Left forelimb (tissue), 1 donor: ENCODE measurements at places on chromosomes 12 and 14.

- no peak for DNase-seq
Measured at GRCh38 chr12:51189790-51190355, 16.9 kb upstream of the TFCP2 start.

GRCh38 chr12:131950182-131950913 lies 606 bp downstream of the EP400 start:
- DNase-seq = no peak

DNA sequence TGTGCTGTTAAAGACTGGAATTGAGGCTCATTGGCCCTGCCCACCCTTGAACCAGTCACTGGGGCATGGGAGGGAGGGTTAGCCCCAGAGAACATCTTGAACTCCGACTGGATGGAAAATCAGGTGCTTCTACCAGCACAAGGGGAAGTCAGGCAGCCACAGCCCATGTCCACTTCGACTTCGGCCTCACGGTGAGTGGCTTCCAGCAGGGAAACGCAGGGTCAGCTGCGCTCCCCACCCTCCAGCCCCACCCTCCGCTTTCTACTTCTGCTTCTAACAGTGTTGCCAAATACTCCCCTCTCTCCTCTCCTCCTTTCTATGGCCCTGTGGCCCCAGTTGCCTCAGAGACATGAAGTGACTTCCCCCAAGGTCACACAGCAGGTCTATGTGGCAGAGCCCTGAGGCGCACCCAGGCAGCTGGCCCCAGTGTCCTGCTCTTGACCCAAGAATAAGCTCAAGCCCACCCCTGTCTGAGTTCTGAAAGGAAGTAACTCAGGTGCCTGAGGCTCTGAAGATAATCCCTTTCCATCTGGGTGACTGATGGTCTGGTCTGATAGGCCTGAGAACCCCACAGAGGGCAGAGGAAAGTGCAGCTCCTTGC lies 11.9 kb upstream of the SH2B3 start:
- DNase-seq = no peak

GRCh38 chr14:70881549-70882177 lies 25.6 kb upstream of the PCNX1 start:
- no peak for DNase-seq

DNA sequence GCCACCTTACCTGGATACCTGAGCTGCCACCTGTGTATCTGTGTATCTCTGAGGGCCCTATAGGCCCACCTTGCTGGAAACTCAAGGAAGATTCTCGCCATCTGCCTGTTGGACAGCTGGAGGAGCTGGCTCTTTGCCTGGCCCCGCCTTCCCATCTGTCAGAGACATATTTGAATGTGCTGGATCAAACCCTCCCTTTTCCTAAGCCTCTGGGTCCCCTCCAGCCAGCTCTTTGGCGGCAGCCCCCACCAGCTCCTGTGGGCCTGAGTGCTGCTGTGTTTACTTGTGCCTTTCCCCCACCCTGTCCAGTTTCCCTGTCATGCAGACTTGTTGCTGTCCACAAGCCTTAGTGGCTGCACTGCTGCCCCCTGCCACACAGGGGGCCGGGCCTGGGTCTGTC lies 55.9 kb upstream of the SRSF5 start:
- peak; percentile 88 for DNase-seq

DNA sequence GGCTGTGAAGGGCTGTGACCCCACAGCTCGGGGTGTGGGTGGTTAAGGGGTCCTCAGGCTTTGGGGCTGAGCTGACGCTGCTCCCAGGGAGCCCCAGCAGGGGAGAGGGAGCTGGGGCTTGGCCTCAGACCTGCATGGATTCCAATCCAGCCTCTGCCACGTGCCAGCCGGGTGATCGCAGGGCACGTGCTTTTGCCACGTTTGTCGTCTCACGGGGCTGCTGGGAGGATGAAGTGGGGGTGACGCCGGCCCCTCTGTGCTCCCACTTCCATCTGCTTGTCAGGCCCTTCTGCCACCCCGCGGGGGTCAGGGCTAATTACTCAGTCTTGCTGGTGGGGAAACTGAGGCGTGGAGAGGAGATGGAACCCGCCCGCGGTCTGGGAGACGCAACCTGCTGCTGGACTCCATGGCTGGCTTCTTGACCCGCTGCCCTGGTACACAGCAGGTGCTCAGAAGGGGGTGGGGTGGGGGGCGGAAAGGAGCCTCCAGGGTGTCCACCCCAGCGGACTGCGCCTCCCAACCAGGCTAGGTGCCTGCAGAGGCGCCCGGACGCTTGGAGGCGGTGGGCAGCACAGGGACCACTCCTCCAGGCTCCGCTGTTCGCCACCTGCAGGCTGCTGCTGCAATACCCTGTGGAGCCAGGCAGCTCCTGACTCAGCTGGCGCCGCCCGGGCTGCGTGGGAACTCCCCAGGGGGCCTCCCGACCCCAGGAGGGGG lies 36.4 kb upstream of the PRIMA1 start:
- DNase-seq = no peak

- no peak for DNase-seq
Measured at GRCh38 chr14:95389471-95390011, 69.8 kb upstream of the CLMN start.

DNA sequence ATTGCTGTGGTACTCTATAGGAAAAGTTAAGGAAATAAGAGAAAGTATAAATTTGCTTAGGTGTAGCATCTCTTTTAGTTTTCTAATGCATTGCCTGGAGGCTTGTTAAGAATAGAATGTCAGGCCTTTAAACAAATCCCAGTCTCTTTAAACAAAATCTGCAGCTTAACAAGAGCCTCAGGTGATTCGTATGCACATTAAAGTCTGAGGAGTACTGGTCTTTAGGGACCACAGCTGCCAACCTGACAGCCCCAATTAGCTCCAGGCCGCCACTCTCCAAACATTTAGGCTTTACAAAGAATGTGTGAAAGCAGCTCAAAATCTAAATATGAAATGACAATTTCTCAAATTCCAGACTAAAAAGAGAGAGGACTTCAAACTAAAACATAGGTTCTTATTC lies 35.7 kb downstream of the PAWR start:
- DNase-seq = no peak

- DNase-seq = peak; percentile 73
Measured at GRCh38 chr12:12010277-12011039, 60.3 kb upstream of the BCL2L14 start.

DNA sequence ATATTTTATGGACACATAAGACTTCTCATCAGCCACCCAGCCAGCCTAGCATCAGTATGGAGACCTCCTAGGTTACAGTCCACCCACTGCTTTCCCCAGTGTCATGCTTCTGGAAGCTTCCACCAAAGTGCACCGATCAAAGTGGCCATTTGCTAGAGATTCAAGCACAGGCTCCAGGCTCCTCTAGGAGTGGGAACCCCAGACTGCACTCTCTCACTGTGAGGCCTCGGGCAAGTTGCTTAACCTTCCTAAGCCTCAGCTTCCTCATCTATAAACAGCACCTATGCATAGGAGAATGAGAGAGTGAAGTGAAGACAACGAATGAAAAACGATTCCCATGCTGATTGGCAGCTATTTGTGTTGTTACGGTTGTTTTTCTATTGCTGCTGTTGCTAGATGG lies 94.4 kb downstream of the DICER1 start:
- DNase-seq = no peak

GRCh38 chr12:89215196-89215595 lies 137.1 kb downstream of the DUSP6 start:
- DNase-seq = no peak

DNA sequence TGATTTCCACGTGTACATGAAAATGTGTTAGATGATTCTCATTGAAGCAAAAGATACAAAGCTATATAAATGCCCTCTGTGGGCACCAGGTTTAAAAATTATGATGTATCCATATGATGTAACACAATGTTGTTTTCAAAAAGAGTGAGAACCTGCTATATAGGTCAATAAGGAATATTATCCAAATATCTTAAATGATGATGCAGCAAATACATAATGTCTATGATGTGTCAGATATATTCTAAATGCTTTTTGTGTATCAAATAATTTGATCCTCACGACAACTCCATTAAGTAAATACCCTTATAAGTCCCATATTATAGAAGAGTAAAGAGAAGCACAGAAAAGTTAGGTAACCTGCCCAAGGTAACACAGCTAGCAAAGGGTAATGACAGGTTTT lies 393.0 kb upstream of the DCN start:
- no peak for DNase-seq

DNA sequence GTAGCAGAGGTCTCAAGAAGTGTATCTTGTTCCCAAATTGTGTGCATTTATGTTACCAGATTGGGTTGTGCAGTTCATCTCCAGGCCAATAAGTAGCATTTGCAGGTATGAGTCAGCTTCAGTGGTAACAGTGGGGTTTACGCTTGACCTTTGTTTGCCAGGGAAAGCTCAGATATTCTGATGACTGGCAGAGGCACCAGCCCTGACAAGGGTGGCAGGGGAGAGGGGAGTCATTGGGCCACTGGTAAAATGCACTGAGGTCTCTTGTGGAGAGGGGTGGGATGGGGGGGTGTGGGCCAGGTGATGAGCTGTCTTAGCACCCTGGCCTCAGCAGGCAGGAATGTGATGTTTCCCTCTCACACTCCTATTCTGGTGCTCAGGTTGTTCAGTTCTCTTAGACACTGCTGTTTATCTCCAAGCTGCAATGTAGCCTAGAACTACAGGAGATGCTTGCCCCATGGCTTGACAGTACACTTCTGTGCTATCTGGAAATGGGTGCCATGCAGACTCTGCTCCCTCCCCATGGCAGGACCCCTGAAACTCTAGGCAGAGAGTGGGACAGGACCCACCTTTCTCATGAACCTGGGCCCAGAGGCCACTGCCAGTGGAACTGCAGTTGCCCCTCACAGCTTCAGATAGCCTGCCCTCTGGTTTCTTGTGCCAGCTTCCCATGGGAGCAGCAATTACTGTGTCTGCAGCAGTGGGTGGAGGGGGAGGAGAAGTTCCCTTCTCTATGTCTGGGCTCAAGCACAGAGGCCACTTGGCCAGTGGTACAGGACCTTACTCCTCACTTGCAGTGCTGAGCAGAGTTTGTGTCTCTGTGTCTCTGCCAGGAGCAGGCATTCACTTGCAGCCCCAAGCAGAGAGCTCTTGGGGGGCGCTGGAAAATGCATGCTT lies 31.9 kb downstream of the USP15 start:
- DNase-seq = no peak

GRCh38 chr12:65308006-65308405 lies 29.5 kb downstream of the MSRB3 start:
- no peak for DNase-seq

- DNase-seq = peak; percentile 82
Measured at GRCh38 chr14:63438065-63438757, 105.0 kb downstream of the PPP2R5E start.

DNA sequence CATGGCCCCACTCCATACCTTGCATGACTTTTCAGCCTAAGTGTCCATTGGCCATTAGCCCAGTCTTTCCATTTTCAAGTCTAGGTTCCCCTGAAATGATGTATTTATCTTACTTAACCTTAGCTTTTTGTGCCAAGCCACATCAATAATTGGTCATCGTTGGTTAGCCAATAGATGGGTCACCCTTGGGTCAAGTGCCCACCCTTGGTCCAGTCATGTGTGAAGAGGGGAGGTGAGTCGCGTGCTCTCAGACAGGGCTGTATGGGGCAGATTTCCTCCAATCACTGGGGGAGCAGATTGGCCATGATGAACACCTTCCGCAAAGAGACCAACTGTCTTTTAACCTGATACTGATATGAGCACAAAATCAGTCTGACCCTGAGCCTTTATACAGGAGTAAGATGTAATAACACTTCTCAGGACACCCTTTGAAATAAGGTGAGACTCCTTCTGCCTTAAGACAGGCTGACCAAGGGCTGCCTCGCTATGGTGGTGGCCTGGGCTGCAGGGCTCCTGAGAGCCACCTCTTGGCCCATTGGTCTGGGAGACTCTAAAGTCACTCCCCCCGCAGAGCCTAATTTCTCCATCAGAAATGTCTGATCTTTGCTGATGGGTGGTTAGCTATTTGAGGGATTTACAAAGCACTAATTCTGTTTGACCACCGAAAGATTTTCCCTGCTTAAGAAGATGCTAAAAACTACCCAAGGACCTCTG lies 143.2 kb downstream of the ZFP36L1 start:
- DNase-seq = peak; percentile 55

DNA sequence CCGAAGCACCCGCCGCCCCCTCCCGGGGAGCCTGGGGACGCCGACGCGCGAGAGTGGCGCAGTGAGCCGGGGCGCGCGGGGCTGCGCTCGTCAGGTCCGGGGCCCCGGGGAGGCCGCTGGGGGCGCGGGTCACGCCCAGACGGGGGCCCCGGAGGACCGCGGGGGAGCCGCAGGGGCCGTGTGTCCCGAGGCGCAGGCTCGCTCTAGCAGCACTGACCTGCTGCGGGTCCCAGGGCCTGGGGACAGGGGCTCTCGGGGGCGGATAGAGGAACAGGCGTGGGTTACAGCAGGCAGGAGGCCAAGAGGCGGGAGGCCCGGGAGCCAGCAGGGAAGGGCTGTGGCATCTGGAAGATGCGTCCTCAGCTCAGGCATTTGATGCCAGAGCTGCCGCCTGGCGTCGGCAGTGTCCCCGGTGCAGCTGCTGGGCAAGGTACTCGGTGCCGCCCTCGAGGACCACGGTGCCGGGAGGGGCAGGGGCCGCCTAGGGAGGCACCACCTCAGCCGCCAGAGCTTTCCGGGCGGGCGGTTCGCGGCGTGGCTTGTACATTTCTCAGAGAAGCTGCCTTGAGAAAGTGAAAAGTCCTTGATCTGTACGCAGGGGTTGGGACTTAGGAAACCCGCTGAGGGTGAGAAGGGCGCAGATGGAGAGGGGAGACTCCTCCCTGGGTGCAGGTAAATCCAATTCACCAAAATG lies 1.2 kb downstream of the WNT5B start:
- DNase-seq = no peak

- no peak for DNase-seq
Measured at GRCh38 chr12:51972422-51972812, 20.9 kb downstream of the ACVR1B start.

GRCh38 chr12:30002677-30003076 lies 218.9 kb upstream of the TMTC1 start:
- no peak for DNase-seq

- no peak for DNase-seq
Measured at GRCh38 chr12:5513406-5513805, 81.5 kb downstream of the NTF3 start.

- no peak for DNase-seq
Measured at GRCh38 chr12:28446031-28446430, 255.8 kb downstream of the CCDC91 start.

GRCh38 chr12:93572712-93573551 lies 457 bp downstream of the SOCS2 start:
- DNase-seq = no peak

DNA sequence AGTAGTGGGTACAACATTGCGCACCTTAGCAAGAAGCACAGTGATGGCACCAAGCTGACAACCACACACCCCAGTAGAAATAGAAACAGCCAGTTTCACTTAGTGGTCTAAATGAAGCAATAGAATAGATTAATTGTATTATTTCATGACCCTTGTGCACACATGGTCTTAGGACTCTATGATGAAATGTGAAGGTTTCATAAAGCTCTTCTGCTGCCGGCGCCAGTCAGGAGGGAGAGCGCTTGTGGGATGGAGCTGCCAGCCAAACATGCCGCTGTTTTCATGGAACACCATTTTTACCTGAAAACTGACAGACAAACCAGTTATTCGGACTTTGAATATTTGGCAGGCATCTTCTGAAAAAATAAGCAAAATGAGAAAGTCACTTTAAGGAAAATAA lies 100.0 kb downstream of the PPP2R5C start:
- DNase-seq = no peak
